Heart right ventricle (tissue), 16 donors: ENCODE measurements at places on chromosomes 4 and X. TPM values are rescaled to one million over a fixed set of nuclear protein-coding genes. Genes with fewer than 3 reads are reported as not detected.

DNA sequence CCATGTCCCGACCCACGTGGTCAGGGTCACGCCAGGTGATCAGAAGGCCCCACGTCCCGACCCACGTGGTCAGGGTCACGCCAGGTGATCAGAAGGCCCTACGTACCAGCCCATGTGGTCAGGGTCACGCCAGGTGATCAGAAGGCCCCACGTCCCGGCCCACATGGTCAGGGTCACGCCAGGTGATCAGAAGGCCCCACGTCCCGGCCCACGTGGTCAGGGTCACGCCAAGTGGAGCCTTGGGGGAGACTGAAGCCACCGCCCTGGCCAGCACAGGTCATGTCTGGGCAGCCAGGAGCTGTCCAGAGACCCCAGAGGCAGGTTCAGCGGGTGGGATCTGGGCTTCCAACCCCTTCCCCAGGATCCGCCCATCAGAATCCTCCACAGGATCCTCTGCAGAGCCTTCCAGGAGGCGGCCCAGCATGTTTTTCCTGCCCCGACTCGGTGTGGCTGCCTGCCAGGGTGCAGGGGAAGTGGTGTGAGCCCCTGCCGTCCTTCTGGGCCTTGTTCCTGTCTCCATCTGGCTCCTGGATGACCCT lies 58.4 kb downstream of the FAM53A start:
- no peak for DNase-seq

Gene ABHD18
- total RNA-seq = 20.8 TPM

GRCh38 chrX:30865015-30865414 lies 24.0 kb downstream of the TAB3 start:
- DNase-seq = no peak

GRCh38 chrX:69616457-69617203 lies 717 bp downstream of the EDA start:
- peak; percentile 6 for DNase-seq

DNA sequence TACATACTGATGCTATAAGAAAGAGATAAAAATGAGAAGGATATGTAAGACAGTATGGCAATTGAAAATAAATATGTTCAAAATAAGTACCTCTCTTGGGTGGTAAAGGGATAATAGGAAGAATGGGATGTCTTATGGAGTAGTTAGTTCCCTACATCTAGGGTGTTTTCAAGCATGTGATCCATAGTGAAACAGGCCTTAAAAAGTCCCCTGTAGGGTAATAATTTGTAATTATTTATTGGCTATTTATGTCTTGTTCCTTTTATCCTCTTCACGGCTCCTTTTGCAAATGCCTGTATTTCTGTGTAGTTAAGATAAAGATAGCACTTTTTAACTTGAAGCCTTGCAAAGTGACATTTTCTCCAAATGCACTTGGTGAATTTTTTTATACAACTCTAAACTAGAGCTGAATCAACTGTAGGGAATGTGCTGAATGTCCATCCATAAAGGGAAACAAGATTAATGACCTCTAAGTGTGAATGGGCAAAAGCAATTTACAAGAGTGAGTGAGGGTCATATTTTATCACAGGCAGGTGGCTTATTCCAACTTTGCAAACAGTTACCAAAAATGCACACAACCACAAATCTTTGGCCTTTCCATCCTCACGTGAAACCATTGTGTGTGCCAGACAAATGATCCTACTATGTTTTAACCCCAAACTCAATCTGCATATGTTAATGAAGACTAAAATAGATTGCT lies 299.0 kb downstream of the KCNIP4 start:
- DNase-seq = no peak

Gene RAB40A
- not detected for total RNA-seq

Gene GATA1
- total RNA-seq = not detected

GRCh38 chr4:150033901-150034300 lies 44.3 kb upstream of the DCLK2 start:
- DNase-seq = no peak

GRCh38 chrX:65658229-65658628 lies 9.2 kb upstream of the MSN start:
- no peak for DNase-seq

GRCh38 chr4:186700746-186701145 lies 22.9 kb downstream of the FAT1 start:
- peak; percentile 61 for DNase-seq

Gene SAP30
- total RNA-seq = 15.5 TPM

- no peak for DNase-seq
These were observed 11.7 kb upstream of the DHRSX start for GRCh38 chrX:2512501-2512900.

Gene RNF128
- total RNA-seq = 0.12 TPM

DNA sequence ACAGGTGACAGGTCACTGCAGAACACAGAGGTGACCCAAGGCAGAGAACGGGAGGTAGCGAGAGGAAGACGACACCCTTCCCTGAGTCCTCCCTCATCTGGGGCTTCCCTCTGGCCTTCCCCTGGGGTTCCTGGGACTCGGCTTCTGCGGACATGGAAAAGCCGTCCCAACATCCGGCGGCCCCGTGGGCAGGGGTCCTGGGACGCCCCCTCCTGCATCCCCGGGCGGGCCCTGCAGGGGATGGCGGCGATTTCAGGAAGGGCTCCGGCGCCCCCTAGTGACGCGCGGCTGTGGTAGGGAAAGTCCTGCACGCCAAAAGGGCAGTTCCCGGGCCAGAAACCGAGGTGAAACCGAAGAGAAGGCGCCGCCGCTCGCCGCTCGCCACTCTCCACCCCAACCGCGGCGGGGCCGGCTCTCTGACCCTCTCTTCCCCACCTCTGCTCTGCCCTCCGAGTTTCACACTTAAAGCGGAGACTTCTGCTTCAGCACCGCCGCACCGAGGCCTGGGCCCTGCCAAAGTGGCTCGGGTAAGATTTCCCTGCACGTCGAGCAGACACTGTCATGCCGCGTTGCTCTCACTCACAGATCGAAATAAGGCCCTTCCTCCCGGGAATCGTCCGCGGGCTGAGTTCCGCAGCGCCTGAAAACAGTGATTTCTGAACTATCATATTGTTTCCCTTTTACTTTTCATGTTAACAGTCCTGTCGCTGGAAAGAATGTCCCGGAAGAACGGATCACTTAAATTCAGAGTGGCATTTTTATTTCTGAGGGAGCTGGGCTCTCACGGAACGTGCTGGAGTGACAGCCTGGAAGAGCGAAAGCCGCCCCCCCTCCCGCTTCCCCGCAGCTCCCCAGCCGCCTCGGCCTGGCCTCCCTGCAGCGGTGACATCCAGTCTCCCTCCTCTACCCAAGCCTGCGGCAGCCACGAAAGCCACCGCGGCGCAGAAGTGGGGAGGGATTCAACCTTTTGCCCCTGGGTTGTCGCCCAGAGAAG lies 110.6 kb downstream of the DCTD start:
- DNase-seq = peak; percentile 68

Gene USP38
- total RNA-seq = 24.2 TPM

Gene GPC3
- 3.5 TPM for total RNA-seq
